ENCODE measurements at places on chromosomes 1 and 21. TPM values are rescaled to one million over a fixed set of nuclear protein-coding genes. Genes with fewer than 3 reads are reported as not detected.

The BTBD19 gene
- 2.2 TPM for polyA plus RNA-seq

The PCAT6 gene
- 2.3 TPM for polyA plus RNA-seq

The DVL1 gene
- polyA plus RNA-seq: 28.1 TPM

The PDE4DIP gene
- polyA plus RNA-seq: 31.5 TPM

The TTLL10 gene
- polyA plus RNA-seq: not detected

The CHIA gene
- polyA plus RNA-seq: not detected

The FAM151A gene
- 0.07 TPM for polyA plus RNA-seq

The VAV3 gene
- 19.6 TPM for polyA plus RNA-seq

The LYPD8 gene
- polyA plus RNA-seq: not detected

The LAD1 gene
- 82.4 TPM for polyA plus RNA-seq

The MTOR gene
- 34.2 TPM for polyA plus RNA-seq
